ENCODE measurements at places on chromosomes 11 and 22.
A peak's percentile ranks its signal among the peaks of the same experiment; 100 is the strongest.

DNA sequence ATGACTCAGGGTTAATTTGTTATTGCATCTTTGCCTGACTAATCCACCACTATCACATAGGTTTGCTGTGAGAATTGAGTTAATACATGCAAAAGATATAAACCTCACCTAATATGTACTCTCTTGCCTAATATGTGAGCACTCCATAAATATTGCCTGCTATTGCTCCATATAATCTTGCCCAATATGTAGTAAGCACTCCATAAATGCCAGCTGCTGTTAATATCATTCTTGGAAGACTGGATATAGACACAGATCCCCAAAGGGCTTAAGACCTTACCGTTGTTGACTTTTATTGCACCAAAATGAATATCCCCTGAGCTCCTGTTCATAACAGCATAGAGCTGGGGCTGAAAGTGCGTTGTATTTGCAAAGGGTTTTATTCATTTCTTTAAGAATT lies 27.0 kb upstream of the LRRC55 start:
- DNase-seq: no peak

- DNase-seq: no peak
These were observed 493.8 kb downstream of the NTM start for GRCh38 chr11:131864228-131864627.

DNA sequence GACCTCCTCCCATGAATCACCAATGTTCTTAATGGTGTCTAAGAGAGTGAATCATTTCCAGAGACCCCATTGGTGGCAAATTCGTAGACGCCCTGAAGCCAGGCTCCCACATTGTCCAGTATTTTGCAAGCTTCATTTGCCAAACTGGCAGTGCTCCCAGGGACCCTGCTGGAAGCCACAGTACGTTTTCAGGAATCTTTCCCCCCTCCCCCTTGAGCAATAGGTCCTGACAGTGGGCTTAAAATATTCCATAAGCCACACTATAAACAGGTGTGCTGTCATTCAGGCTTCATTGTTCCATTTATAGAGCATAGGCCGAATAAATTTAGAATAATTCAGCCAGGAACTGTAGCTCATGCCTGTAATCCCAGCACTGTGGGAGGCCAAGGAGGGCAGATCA lies 125.3 kb downstream of the MORC2 start:
- no peak for DNase-seq

DNA sequence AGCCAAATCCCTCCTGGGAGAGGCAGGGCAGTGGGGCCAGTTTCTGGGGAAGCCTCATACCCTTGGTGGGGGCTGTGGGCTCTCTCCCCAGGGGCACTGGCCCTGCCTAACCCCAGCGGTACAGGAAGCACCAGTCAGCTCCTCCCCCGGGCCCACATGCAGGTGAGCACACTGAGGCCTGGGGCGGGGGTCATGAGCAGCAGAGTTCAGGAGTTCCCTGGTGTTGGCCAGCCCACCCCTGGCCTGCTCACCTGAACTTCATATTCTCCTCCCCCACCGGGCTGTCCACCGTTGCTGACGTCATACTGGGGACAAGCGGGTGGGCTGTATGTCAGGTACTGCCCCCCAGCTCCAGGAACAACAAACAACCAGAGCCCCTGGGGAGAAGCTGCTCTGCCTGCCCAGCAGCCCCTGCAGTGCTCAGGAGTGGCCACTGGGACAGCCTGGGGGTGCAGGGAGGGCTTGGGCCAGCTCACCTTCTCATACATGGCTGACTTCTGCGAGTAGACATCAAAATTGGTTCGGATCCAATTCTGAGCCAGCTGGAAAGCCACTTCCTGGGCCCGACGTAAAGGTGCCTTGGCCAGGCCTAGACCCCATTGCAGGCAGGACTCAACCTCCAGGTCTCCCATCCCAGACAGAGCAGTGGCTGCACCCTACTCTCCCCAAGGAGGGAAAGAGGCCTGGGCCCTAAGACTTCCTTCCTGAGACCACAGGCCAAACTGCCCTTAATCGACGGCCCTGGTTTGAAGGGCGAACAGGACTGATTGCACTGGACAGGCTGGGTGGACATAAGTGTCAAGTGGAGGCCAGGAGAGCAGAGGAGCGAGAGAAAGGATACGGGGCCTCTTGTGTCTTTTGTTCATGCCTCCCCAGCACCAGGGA lies 20.8 kb downstream of the TREH start:
- DNase-seq: no peak

- peak; percentile 93 for DNase-seq
These were observed at the start of gene TTC12 for GRCh38 chr11:113314389-113315301. Gene TTC12 (plus strand): TSS chr11:113314583. CDS start chr11:113316258, 1,675 bp downstream.

DNA sequence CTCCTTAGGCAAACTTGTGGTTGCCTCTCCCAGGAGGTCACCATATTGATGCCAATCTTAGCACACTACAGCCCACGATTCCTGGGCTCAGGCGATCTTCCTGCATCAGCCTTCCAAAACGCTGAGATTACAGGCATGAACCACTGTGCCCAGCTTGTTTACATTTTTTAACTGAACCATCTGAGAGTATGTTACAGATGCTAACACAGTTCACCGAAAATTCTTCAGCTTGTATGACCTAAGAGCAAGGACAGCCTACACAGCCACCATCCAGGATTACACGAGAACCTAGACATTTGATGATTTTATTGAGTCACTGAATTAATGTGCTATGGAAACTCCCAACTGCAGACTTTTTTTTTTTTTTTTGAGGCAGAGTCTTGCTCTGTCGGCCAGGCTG lies 5.8 kb upstream of the LGALS1 start:
- DNase-seq: no peak

DNA sequence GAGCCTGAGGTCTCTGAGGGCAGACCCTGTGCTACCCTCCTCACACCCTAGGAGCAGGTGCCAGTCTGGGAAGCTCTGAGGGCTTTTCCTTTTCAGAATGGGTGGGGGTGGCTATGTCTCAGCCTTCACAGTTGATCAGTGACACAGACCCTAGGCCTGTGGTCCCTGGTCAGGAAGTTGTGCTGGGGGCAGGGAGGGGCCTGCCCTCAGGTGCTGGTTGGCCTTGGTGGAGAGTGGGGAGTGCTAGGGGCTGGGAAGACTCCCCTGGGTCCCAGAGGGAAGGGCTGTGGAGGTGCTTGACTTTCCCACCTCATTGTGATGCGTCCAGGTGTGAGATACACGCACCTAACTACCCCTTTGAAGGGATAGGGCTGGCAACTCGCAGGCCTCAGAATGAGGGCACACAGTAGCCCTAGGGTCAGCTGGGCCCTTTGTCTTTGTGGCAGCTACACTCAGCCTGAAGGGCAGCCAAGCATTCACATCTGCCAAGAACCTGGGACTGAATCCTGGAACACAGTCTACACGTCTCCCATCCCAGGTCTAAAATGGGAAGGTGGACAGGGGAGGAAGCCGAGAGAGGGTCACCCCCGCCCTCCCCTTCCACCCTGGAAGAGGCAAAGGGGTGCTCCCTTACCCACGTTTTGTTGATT lies 31.2 kb upstream of the ATXN10 start:
- no peak for DNase-seq

DNA sequence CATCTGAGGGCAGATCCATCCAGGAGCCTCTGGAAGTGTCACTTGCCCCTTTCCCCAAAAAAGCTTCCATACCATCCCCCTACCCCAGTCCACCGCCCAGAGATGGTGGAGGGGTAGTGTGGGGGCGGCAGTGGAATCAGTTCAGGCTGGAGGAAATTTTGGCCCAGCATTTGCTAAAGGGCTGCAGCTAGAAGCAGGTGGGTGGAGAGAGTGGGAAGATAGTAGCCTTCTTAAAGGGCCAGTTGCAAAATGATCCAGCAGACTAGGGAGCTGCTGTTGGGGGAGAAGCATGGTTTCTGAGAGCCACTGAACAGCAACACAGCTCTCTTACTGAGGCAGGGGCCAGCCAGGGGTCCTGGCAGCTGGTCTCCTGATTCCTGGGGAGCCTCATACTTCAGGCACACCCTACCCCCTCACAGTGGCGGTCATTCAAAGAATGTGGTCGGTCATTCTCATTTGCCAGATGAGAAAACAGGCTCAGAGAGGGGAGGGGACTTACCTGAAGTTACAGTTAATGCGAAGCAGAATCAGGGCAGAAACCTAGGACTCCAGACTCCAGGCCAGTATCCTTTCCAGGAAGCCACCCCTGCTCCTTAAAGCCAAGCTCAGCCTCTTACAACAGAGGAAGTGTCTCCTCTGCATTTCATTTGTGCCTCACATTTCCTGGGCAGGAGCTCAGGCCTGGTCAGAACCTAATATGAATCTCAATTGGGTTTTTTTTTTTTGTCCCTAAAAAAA lies 5.4 kb downstream of the SEC14L2 start:
- no peak for DNase-seq

GRCh38 chr11:90646706-90647105 lies 423.9 kb upstream of the CHORDC1 start:
- no peak for DNase-seq

- DNase-seq: no peak
These were observed 179.6 kb upstream of the PDGFD start for GRCh38 chr11:104343578-104343977.

- no peak for DNase-seq
These were observed 150.9 kb upstream of the TTC12 start for GRCh38 chr11:113163291-113164030.

DNA sequence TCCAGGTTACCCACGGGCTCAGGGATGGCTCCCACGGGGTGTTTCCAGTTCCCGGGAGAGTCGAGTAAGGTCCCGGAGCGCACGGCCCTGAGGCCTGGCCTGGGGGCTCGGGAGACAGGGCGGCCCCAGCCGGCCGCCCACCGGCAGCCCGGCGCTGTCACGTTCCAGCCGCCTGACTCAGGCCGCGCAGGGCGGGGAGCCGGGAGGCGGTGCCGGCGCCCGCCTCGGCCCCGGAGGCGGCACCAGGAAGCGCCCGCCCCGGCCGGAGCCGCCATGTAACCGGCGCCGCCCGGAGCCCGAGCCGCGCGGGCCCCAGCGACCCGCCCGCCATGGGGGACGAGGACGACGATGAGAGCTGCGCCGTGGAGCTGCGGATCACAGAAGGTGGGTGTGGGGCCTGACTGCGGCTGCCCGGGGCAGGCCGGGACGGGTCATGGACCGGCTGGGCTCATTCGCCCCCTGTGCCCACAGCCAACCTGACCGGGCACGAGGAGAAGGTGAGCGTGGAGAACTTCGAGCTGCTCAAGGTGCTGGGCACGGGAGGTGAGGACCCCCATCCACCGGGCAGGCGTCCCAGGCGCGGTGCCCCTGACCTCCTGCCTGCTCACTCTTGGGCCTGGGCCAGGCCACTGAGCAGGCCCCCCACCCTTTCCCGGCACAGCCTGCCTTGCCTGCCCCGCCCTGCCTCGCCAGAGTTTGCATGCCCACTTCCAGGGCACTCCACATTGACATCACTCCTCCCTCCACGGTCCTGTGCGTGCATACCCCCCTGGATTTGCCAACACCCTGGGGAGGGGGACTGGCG lies at the start of gene RPS6KA4:
TSS of gene RPS6KA4 (plus strand) at position 256 of the 805 bp plus-strand sequence. CDS start at position 330, 74 bp downstream.
- DNase-seq: peak; percentile 41

All from stimulated activated naive CD4-positive, alpha-beta T cell treated with Interleukin-2 at 50 U/mL for 16 hours (primary cell).